CD4-positive, alpha-beta T cell (primary cell): ENCODE measurements at places on chromosomes 12 and 14.

DNA sequence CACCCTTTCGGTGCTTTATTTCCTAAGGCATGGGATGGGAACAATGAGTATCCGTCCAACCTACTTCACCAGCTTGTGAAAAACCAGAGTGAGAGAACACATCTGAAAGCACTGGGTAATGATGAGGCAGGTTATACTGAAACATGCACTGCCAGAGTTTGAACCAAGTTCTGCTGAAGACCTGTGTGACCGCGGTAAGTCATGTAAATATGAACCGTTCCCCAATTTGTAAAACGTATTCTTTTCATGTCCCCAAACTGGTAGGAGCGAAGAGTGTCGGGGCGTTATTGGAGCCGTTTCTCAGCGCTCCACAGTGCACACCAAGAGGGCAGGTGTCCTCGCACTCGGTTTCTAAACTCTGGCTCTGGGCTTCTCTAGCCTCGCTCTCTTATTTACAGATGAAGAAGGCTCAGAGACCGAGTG lies 788 bp upstream of the NGDN start:
- DNase-seq = no peak

DNA sequence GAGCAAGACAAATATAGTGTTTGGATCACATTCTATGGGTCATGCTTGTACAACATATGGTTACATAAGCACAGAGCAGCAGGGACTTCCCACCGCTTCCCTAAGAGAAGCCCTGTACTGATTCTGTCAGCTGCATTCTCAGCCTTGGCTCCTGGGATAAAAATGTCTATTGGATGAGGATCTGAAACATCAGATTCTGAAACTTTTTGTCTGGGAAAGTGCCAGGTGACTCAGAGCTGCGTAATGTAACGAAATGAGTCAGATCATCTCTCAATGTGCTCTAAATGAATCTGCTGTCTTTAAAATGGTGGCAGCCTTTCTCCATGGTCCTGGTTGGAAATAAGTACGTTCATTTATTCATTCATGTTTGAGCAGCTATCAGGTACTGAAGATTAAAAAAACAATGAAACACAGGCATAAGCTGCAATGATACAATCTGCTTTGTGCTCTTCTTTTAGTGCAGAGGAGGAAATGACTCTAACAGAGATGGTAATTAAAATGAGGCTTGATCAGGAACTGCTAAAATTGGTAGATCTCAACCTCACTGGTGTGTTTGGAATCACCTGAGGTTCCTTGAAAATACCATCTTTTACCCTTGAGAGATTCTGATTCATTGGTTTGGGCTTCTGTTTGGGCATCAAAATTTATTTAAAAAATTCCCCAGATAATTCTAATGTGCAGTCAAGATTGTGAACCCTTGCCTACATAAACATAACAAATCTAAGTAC lies 99.1 kb upstream of the NAP1L1 start:
- DNase-seq = peak; percentile 60

DNA sequence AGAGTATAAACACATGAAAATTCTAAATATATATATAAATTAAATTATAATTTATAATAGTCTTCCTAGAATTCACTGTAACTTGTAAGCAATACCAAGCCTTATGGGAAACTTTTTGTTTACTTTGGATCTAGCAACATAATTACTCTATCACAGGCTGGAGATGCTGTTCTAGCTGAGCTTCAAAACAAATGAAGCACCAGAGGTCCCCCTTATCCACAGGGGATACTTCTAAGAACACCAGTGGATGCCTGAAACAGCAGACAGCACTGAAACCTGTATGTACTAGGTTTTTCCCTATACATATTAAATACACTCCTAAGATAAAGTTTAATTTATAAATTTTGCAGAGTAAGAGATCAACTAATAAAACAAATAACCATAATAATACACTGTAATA lies 96.6 kb downstream of the CDK17 start:
- no peak for DNase-seq

DNA sequence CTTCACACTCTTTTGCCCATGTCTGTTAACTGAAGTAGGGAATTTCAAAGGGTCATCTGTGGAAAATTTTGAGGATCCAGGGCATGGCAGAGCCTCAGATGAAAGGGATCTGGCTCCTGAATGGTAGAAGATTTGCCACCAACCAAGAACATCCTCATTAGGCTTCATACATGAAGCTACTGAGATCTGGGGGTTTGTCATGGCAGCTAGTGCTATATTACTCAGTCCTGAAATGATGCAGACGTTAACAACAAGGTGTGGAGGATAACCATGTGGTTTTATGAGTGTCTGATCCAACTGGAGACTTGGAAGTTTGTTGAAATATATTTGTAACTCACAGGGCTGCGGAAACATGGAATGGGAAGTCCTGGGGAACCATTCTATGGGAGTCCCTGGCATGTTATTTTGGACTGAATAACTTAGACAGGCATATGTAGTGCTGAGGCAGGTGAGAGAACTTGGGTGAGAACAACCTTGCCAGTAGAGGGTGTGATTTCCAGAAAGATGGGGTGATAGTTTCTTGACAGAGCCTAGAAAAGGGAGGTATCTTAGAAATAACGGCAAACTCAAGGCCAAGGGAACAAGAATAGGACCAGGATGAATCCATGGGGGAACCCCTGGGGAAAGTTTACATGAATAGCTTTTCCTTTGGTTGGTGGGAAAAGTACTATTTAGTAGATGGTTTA lies 42.0 kb upstream of the C12orf75 start:
- no peak for DNase-seq

DNA sequence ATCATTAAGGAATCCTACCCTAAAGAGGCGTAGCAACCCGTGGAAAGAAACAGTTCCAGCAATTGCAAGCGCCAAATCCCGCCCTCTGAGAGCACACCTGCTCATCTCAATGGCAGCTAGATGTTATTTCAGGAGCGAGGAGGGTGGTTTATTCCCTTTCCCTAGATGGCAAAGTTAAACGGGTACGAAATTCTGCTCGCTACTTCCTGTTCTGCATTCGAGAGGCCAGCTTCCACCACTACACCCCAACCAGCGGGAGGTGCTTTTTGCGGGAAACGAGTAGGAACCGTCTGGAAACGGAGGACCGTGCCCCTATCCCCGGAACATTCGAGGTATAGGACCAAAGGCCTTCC lies 536 bp downstream of the VPS29 start:
- DNase-seq = no peak

DNA sequence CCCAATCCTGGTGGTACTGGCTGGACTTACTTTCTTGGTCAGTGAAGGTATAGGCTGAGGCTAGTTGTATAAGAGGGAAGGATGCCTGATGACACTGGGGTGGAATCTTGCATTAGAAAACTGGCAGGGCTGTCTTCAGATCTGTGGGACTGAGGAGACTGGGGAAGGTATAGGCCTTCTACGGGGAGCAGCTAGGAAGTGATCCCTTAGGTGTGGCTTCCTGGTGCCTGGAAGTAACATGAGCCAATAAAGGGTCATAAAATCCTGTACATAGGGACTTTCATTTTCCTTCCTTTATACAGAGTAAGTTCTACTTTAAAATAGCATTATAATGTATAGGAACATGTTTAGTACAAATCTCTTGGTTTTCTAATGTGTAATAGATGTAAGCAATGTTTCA lies 716.8 kb downstream of the LRFN5 start:
- no peak for DNase-seq

DNA sequence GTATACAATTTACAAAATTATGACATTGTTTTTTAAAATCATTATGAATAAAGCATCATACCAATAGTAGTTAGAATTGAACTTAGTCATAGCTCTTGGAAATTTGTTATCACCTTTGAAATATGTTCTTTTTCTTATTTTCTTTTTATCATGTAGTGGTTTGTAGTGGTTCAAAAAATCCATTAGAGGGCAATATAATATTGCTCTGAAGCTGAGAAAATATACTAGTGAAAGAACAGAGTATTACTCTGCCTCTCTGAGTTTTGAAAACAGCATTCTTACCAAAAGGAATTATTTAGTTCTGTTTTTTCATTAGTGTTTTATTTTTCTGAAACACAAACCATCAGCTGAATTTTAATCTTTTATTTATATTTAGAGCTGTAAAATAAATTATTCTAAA lies 76.2 kb downstream of the PDZRN4 start:
- no peak for DNase-seq

DNA sequence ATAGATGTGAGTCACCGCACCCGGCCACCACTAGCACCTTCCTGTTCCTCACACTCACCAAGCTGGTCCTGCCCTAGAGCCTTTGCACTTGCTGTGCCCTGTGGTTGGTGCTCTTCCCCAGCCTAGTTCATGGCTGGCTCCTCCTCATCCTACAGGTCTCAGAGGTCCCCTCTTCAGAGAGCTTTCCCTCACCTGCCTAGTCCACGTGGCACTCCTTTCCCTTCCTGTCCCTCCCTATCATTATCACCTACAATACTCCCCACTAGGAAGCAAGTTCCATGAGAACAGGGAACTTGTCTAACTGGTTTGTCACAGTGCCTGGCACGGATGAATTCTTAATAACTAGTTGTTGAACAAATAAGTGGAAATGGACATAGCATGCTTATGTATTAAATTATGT lies 24.0 kb upstream of the TMED10 start:
- no peak for DNase-seq

DNA sequence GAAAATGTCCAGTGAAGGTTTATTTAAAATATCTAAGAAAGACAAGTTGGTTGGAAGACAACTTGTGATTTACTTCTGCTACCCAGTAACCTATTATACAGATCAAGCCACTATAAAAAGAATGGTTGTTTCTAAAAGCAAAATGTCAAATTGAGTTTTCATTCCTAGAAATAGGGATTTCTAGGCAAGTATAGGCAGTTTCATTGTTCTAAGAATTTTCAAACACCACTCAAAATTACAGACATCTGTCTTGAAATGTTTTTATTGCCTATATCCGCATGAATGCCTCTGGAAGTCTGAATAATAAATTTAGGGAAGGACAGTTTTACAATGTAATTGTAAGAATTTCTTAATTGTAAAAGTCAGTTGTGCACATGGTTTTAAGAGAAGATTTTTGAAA lies 8.6 kb downstream of the YEATS4 start:
- no peak for DNase-seq

GRCh38 chr12:459430-460258 lies at the start of gene B4GALNT3:
B4GALNT3 (plus strand) TSS chr12:459939; CDS start chr12:460377, 438 bp downstream.
- peak; percentile 26 for DNase-seq

DNA sequence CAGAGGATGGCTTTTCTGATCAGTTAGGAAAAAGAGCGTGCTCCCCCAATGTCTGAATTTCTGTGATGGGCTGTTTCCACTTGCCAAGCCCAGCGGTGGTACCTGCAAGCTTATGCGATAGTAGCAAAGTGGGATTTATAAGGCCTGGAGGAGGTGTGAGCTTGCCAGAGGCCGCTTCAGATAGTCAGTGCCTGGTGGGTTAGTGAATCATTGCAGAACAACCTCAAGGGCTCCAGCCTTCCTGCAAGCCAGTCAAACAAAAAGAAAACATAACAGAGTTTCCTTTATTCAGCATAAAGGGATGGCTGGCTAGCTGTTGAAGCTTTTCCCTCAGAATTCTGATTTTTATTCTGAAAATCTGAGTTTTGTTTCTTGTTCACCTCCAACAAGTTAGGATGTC lies 7.6 kb upstream of the BMP4 start:
- no peak for DNase-seq

GRCh38 chr14:54662491-54663133 lies 95.7 kb downstream of the SAMD4A start:
- DNase-seq = no peak

DNA sequence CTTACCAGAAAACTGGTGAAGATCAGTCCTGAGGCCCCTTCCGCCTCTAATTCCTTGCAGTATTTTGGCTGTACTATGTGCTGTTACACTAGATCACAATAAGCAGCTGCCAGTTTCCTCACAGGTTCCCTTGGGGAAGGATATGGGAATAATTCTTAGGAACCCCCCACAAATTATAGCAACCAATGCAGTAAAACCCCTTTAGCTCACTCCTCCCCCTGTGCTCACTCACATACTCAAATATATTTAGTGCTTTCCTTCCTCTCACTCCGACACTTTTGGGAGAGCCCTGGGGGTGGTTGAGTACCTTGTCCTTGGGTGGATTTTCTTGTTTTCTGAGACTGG lies 162.7 kb downstream of the ETV6 start:
- no peak for DNase-seq

DNA sequence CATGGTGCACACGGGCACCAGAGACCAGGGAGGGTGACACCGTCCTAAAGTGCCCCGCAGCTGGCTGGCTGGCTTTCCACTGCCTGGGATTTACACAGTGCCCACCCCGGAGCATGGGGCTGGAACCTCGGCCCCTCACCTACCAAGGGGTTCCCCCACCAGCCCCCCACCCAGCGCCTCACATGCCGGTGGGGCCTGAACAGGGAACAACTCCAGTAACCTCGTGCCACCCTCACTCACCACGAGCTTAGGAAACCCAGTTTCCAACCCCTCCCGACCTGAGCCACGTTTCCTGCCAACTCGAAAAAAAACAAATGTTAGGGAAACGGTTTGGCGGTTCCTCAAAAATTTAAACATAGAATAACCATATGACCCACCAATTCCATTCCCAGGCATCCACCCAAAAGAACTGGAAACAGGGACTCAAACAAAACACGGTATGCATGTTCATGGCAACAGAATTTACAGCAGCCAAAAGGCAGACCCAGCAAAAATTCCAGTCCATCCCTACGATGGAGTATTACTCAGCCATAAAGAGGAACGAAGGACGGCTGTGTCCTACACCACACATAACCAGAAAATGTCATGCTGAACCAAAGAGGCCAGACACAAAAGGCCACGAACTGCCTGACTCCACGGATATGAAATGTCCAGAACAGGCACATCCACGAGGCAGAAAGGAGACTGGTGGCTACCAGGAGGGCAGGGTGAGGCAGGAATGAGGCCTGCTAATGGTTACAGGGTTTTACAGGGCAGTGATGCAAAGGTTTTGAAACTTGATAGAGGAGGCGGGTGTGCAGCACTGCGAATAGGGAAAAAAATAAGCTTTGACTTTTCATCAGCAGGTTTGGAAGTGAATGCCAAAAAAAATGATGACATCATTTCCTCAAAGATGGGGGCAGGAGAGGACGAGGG lies 68.9 kb downstream of the NCOR2 start:
- no peak for DNase-seq

- no peak for DNase-seq
Measured at GRCh38 chr14:37596790-37597472, 1.5 kb downstream of the TTC6 start.

- DNase-seq = no peak
Measured at GRCh38 chr12:70847871-70848270, 72.7 kb downstream of the PTPRR start.

DNA sequence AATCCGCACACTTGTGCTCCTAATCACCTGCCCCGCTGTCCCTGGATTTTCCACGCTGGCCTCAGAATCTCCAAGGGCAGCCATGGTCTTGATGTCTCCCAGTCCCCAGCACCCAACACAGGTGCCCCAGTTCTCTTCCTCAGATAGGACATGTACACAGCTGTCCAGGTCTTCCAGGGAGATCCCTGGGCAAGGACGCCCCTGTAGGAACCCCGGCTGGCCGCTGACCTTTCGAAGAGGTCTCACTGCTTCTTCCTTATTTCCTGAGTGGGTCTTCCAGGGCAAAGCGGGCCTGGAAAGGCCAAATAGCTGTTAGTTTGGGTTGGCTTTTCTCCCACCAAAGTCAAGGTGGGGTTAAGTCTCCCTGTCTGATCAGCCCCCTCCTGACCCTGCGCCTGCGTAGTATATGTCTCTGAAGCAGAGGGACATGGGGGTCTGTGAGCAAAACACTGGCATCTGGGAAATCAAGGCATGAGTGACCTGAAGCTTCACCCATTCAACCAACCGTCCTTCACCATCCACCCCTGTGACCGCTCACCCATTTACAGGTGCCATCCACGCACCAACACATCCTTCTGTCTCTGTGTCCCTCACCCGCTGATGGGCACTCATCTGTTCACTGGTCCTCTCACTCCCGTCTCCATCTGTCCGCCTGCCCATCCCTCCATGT lies 4.6 kb downstream of the BEGAIN start:
- DNase-seq = no peak

- no peak for DNase-seq
Measured at GRCh38 chr14:100215330-100215885, 23.5 kb upstream of the YY1 start.
